ENCODE measurements at places on chromosomes 6 and 20.

DNA sequence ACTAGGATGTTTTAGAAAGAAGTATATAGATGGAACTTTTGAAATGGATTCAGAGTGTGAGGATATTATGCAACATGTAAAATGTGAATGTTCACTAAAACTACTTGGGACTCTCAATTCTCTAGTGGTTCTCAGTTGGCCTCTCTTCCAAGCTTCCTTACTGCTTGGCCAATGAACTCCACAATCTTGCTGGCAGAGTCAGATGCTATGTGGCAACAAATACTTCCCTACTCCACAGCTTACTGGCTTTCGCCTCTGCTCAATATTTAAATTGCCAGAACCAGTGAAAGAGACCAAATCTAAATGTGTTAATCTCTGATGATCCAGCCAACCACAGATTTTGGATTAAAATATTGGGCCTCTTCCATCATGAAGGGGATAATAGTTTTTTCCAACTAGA is 138.4 kb downstream of the HTR1B start:
- no peak for DNase-seq

DNA sequence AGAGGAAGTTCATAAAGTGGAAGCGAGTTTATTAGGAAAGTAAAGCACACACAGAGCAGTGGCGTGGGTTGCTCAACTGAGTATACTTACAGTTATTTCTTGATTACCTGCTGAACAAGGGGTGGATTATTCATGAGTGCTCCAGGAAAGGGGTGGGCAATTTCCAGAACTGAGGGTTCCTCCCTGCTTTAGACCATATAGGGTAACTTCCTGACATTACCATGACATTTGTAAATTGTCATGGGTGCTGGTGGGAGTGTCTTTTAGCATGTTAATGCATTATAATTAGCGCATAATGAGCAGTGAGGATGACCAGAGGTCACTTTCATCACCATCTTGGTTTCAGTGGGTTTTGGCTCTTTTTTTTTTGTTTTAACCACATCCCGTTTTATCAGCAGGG is 29.8 kb downstream of the PDYN start:
- DNase-seq = no peak

GRCh38 chr20:57391439-57392301 is 474 bp downstream of the RBM38 start:
- no peak for DNase-seq

DNA sequence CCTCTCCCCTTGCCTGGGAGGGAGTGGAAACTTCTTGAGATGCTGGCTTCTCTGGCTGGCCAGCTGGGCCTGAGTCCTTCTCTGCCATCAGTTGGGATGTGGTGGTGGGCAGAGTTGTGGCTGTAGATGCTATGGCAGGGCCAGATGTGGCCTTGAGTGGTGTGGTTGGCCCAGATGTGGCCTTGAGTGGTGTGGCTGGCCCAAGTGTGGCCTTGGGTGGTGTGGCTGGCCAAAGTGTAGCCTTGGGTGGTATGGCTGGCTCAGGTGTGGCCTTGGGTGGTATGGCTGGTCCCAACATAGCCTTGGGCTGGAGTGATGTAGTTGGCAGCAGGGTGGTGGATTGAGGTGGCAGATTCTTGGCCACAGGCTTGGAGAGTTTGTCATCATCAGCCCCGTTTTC is 36.7 kb downstream of the C6orf132 start:
- no peak for DNase-seq

GRCh38 chr6:71602385-71603007 is 283.9 kb upstream of the RIMS1 start:
- no peak for DNase-seq

GRCh38 chr6:20620043-20620442 is 85.8 kb downstream of the CDKAL1 start:
- no peak for DNase-seq

DNA sequence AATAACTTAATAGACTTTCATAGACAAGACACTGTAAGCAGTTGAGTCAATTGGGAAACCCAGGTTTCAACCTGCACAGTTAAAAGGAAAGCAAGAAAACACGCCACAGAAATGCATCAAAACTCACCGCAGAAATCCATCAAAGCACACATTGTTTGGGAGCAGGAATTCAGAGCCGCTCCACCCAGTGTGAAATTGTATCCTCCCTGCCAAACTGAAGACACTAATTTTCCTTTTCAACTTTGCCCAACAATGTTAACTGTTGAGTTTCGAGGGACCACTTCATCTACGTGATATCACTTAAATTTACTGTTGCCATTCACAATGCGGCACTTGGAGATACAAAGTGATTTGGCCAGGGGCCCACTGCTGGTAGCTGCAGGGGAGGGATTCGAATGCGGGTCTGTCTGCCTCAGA is 92.7 kb downstream of the DACT2 start:
- no peak for DNase-seq

GRCh38 chr20:15251171-15251570 is 913.8 kb upstream of the FLRT3 start:
- DNase-seq = no peak

- DNase-seq = no peak
Measured at GRCh38 chr6:137588472-137588871, 94.3 kb upstream of the OLIG3 start.
